ENCODE measurements at places on chromosomes 12 and 14.

DNA sequence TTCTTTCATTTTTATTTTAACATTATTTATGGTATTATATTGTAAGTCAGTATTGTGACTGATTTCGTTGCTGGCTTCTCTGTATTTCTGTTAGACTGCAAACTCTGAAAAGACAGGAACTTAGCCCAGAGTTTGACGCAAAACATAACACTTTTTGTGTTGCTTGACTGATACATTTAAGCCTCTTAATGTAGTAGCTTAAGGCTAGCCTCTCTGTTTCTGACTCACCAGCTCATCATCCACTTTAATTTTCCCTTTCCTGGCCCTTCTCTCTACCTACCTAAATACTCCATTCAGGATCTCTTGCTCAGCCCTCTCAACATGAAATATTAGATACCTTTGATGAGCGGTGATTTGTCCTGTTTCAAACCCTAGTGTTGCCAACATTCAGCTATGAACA is 420.6 kb downstream of the LRFN5 start:
- DNase-seq = no peak

DNA sequence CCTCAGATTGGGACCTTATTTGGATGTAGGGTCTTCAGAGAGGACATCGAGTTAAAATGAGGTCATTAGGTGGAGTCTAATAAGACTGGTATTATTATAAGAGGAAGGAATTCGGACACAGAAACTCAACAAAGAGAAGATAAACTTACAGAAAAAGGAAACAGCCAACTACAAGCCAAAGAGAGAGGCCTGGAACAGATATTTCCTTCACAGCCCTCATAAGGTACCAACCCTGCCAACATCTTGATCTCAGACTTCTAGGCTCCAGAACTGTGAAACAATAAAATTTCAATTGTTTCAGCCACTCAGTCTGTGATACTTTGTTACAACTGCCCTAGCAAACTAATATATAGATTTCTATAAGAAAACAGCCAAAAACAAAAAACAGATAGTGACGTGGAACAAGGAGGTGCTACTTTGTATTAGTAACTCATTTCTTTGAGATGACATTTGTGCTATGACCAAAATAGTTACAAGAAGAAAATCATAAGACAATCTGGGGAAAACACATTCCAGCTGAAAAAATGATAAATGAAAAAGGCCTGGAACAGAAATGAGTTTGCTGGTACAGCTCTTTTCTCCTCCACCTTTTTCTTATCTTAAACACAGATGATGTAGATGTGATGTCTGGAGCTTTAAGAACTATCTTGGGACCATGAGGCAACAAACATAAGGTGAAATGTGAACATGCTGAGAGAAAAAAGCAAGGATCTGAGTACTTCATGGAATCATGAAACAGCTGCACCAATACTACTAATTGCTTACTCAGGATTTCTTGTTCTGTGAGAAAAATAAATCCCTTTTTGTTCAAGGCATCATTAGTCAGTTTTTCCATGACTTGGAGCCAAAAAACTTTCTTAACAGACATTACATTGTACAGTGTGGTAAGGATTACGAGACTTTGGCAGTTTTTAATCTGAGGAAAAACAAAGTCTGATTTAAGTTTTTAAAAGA is 243.2 kb downstream of the ANO6 start:
- no peak for DNase-seq

GRCh38 chr14:34971381-34971780 is 11.4 kb upstream of the SRP54 start:
- DNase-seq = no peak

DNA sequence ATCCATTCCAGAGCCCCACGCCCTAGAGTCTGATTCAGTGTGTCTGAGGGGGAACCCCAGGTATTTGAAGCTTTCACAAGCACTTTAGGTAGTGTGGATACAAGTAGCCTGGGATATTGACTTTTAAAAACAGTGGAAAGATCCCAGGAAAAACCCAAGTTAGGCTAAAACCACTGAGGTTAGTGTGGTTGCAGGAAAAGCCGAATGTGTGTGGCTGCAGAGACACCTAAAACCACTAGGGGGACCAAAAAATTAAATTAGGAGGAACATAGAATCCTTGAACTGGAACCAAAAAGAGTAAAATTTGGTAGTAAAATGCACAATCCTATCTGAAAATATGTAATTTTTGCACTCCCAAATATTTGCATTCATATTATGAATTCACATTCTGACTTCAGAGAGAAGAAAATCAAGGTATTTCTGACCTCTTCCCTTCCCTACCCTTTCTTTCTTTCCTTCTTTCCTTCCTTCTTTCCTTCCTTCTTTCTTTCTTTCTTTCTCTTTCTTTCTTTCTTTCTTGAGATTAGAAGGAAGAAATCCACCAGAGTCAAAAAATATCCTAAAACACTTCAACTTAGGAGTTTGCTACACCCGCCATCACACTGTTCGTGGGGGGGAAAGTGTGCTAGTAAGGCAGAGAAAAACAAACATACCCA is 37.8 kb downstream of the SLCO1A2 start:
- DNase-seq = no peak

- no peak for DNase-seq
Observed at GRCh38 chr12:50948798-50949197, 3.5 kb upstream of the HIGD1C start.

DNA sequence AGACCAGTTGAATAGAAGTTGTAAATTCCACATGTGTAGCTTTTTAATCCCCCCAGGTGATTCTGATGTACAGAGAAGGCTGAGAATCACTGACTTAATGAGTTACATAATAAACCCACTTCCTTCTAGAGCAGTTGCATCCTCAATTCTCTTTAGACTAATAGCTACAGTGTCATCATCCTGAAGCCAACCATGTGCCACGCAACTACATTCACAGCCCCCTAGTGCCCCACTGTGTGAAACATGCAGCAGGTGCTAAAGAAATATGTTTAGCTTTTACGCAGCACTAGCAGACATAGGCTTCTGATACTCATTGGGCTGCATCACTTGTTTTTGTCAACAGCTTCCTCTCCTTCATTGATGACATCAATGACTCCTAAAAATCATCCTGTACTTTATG is 1168.3 kb downstream of the BCL11B start:
- DNase-seq = no peak

GRCh38 chr12:29082522-29082921 is 66.6 kb upstream of the FAR2 start:
- DNase-seq = no peak

- DNase-seq = no peak
Observed at GRCh38 chr14:65434216-65434850, 21.8 kb downstream of the FUT8 start.

GRCh38 chr12:131986910-131987309 is 37.2 kb downstream of the EP400 start:
- no peak for DNase-seq

DNA sequence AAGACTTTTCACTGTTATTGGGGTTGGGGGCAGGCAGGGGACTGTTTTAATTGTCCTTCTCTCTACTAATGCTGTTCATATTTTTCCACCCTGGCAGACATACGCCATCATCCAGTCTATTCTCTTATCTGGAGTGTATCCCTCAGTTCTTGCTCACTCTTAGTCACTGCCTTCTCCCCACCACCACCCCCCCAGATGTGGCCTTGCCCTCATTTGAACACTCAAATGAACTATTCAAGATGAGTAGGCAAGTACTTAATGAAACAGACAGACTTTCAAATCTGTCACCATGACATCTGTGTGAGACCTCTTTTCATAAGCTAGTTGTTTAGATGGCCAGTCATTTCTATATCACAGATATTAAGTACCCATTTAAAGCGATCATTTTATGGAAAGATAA is 10.1 kb downstream of the NUDT4 start:
- no peak for DNase-seq

- no peak for DNase-seq
Observed at GRCh38 chr12:6612652-6613014, 5.5 kb upstream of the CHD4 start.
